ENCODE measurements at places on chromosomes 5 and 9. TPM values are rescaled to one million over a fixed set of nuclear protein-coding genes. Genes with fewer than 3 reads are reported as not detected.

IFNB1 gene
- not detected for total RNA-seq

DMRT3 gene
- total RNA-seq = not detected

- H3K4me1 ChIP-seq = no peaks in the 10 kb centered on the region
- peaks cover 26% of the 10 kb centered on the region for H3K36me3 ChIP-seq
- no peak overlapping the region for H3K4me3 ChIP-seq
- no peak for DNase-seq
Observed at GRCh38 chr5:177507165-177507564, 2.5 kb downstream of the DOK3 start.

- no peak overlapping the region for H3K4me3 ChIP-seq
- peaks cover 6% of the 10 kb centered on the region for H3K4me1 ChIP-seq
- DNase-seq = peak; percentile 10
- H3K27ac ChIP-seq = no peak overlapping the region
- H3K36me3 ChIP-seq = peaks cover 8% of the 10 kb centered on the region
- H3K27me3 ChIP-seq = no peaks in the 10 kb centered on the region
Observed at GRCh38 chr9:94761481-94761880, 35.0 kb downstream of the AOPEP start.

DNA sequence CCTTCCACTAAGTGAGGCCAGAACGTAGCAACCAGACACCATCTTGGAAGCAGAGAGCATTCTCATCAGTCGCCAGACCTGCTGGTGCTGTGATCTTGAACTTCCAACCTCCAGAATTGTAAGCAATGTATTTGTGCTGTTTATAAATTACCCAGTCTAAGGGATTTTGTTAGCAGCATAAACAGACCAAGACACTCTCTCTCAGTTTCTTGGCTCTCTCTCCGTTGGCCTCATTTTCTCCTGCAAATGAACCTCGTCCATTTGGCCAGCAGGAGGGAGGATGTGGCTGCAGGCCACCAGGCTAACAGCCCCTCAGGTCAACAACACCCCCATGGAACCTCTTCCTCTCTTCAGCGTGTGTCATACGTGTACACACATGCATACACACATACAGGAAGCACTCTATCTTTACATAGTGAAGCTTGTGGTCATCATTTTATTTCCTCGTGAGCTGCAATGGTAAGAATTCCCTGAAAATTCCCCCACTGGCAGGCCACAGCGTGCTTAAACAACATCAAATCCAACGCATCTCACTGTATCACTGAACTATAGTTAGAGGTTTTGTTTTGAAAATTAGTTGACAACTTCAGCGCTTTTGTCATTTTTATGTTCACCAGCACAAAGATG lies 62.8 kb upstream of the PPP1R26 start:
- no peak overlapping the region for H3K4me3 ChIP-seq
- peaks cover 9% of the 10 kb centered on the region for H3K27me3 ChIP-seq
- no peaks in the 10 kb centered on the region for H3K36me3 ChIP-seq
- DNase-seq = no peak
- H3K27ac ChIP-seq = no peak overlapping the region

- peaks cover 1% of the 10 kb centered on the region for H3K27me3 ChIP-seq
- H3K4me3 ChIP-seq = no peak overlapping the region
Observed at GRCh38 chr5:38104497-38105230, 153.7 kb upstream of the EGFLAM start.

- peaks cover 11% of the 10 kb centered on the region for H3K4me1 ChIP-seq
- H3K27ac ChIP-seq = peak overlapping the region; percentile 74
- no peaks in the 10 kb centered on the region for H3K27me3 ChIP-seq
- peak overlapping the region; percentile 64 for H3K4me3 ChIP-seq
- no peak for DNase-seq
Observed at GRCh38 chr9:136117916-136118319, 757 bp downstream of the TMEM250 start.

GRCh38 chr5:88675168-88675707 lies 207.7 kb downstream of the MEF2C start:
- no peak overlapping the region for H3K4me3 ChIP-seq
- peaks cover 77% of the 10 kb centered on the region for H3K27me3 ChIP-seq
- H3K36me3 ChIP-seq = no peaks in the 10 kb centered on the region
- H3K4me1 ChIP-seq = no peaks in the 10 kb centered on the region
- H3K27ac ChIP-seq = no peak overlapping the region

- peaks cover 2% of the 10 kb centered on the region for H3K4me1 ChIP-seq
- peaks cover 15% of the 10 kb centered on the region for H3K36me3 ChIP-seq
- no peak for DNase-seq
- no peak overlapping the region for H3K4me3 ChIP-seq
- no peaks in the 10 kb centered on the region for H3K27me3 ChIP-seq
- no peak overlapping the region for H3K27ac ChIP-seq
Observed at GRCh38 chr5:38528162-38528703, 28.2 kb downstream of the LIFR start.

DNA sequence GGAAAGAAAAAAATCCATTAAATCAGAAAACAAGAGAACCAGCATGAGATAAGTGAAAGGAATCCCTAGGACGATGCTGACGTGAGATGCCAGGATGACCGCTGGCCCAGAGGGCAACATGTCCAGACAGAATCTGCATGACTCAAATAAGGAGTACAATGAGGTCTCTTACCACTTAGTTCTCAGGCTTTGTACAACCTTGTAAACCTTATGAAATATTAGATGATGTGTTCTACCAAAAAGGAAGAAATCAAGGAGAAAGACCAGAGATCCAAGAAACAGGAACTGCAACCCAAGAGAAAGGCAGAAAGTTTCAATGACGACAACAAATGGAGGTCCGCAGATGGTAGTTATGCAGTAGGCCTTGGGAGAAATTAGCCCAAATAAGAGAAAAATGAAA lies 2.8 kb upstream of the GPR150 start:
- H3K27me3 ChIP-seq = no peaks in the 10 kb centered on the region
- H3K4me3 ChIP-seq = no peak overlapping the region
- peak; percentile 59 for DNase-seq
- peaks cover 11% of the 10 kb centered on the region for H3K4me1 ChIP-seq
- H3K36me3 ChIP-seq = no peaks in the 10 kb centered on the region
- H3K27ac ChIP-seq = no peak overlapping the region

GRCh38 chr5:67402526-67402925 lies 205.9 kb upstream of the CD180 start:
- no peak overlapping the region for H3K4me3 ChIP-seq
- DNase-seq = no peak
- H3K4me1 ChIP-seq = no peaks in the 10 kb centered on the region
- H3K27me3 ChIP-seq = no peaks in the 10 kb centered on the region
- no peak overlapping the region for H3K27ac ChIP-seq
- no peaks in the 10 kb centered on the region for H3K36me3 ChIP-seq

- H3K27me3 ChIP-seq = no peaks in the 10 kb centered on the region
- H3K4me1 ChIP-seq = peaks cover 5% of the 10 kb centered on the region
- H3K27ac ChIP-seq = no peak overlapping the region
Observed at GRCh38 chr5:59320420-59320819, 573.1 kb downstream of the PDE4D start.

DNA sequence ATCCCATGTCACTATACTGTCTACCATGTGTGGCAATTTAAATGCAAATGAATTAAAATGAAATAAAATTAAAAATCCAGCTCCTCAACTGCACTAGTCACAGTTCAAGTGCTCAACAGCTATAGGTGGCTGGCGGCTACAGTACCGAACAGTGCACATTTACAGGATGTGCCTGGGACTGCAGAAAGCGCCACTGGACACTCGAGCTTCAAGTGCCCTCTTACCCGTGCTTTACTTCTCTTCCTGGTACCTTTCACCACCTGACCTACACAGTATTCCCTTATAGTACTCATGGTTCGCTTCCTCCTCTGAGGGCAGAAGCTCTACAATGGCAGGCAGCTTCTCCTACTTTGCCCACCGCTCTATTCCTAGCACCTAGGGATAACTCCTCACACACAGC lies 166.6 kb downstream of the FANCC start:
- H3K27ac ChIP-seq = no peak overlapping the region
- H3K27me3 ChIP-seq = no peaks in the 10 kb centered on the region
- no peaks in the 10 kb centered on the region for H3K36me3 ChIP-seq

DNA sequence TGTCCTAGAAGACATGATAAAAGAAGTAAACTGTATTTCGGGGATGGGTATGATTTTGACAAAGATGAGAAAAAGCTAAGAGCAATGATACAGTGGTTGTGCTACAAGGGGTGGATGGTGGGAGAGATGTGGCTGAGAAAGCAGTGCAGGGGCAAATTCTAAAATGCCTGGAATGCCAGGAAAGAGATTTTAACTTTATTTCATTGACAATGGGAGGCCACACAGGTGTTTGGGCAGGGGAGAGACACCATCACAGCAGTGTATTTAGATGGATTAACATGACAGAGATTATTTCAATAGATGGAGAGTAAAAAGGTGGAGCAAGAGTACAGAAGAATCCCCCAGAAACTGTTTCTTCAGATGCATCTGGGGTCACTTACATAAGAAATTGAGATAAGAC lies 71.2 kb downstream of the MAMDC2 start:
- no peaks in the 10 kb centered on the region for H3K27me3 ChIP-seq
- H3K36me3 ChIP-seq = no peaks in the 10 kb centered on the region

GRCh38 chr5:37517686-37518085 lies 138.6 kb downstream of the WDR70 start:
- H3K27ac ChIP-seq = no peak overlapping the region
- DNase-seq = no peak
- no peaks in the 10 kb centered on the region for H3K27me3 ChIP-seq
- no peaks in the 10 kb centered on the region for H3K4me1 ChIP-seq
- H3K4me3 ChIP-seq = no peak overlapping the region

DNA sequence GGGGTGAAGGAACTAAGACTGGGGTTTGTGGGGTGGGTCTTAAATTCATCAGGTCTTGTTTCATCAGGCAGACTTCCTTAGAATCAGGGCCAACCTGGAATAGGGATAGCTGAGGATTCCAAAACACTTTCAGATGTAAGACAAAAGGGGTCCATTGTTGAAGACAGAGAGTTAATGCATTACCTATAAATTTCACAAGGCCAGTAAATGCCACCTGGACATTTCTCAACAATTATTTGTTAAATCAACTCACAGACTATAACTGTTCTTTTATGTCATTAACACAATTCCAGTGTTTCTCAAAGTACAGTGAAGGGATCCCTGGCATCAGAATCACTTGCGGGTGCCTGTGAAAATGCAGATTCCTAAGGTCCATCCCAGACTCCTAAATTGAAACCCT lies 2.8 kb downstream of the MARCHF3 start:
- no peaks in the 10 kb centered on the region for H3K27me3 ChIP-seq
- no peaks in the 10 kb centered on the region for H3K36me3 ChIP-seq
- DNase-seq = no peak
- no peak overlapping the region for H3K27ac ChIP-seq
- peaks cover 5% of the 10 kb centered on the region for H3K4me1 ChIP-seq

- no peak overlapping the region for H3K4me3 ChIP-seq
- no peak for DNase-seq
- no peaks in the 10 kb centered on the region for H3K4me1 ChIP-seq
- H3K36me3 ChIP-seq = no peaks in the 10 kb centered on the region
- H3K27ac ChIP-seq = no peak overlapping the region
- H3K27me3 ChIP-seq = no peaks in the 10 kb centered on the region
Observed at GRCh38 chr5:108813673-108814072, 66.0 kb downstream of the FER start.

- no peak for DNase-seq
- no peaks in the 10 kb centered on the region for H3K4me1 ChIP-seq
- H3K27me3 ChIP-seq = peaks cover 48% of the 10 kb centered on the region
- H3K36me3 ChIP-seq = no peaks in the 10 kb centered on the region
- H3K27ac ChIP-seq = no peak overlapping the region
Observed at GRCh38 chr9:133173056-133173455, 9.3 kb upstream of the GBGT1 start.

GRCh38 chr5:33311893-33312292 lies 128.9 kb upstream of the TARS1 start:
- no peak overlapping the region for H3K27ac ChIP-seq
- DNase-seq = peak; percentile 99
- H3K4me1 ChIP-seq = peaks cover 15% of the 10 kb centered on the region
- no peaks in the 10 kb centered on the region for H3K36me3 ChIP-seq

GRCh38 chr9:135562235-135562745 lies 734 bp downstream of the PAEP start:
- no peak overlapping the region for H3K27ac ChIP-seq
- DNase-seq = no peak
- H3K4me3 ChIP-seq = no peak overlapping the region
- no peaks in the 10 kb centered on the region for H3K36me3 ChIP-seq

Data from IMR-90 (cell line).